GM23248 (cell line): ENCODE measurements at places on chromosomes 4 and X. TPM values are rescaled to one million over a fixed set of nuclear protein-coding genes. Genes with fewer than 3 reads are reported as not detected.

DNA sequence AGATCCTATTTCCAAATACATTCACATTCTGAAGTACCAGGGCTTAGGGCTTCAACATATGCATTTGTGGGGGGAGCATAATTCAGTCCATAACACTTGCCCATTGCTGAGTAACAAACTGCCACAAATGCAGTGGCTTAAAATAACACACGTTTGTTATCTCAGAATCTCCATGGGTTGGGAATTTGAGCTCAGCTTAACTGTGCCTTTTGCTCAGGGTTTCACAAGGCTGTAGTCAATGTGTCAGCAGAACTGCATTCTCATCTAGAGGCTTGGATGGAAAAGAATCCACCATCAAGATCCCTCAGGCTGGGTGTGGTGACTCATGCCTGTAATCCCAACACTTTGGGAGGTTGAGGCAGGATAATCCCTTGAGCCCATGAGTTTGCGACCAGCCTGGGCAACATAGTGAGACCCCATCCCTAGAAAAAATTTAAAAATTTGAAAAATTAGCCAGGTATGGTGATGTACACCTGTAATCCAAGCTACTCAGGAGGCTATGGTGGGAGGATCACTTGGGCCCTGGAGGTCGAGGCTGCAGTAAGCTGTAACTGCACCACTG lies 25.8 kb upstream of the TBL1X start:
- DNase-seq: peak; percentile 23

GRCh38 chr4:74950200-74950599 lies 17.3 kb downstream of the PARM1 start:
- no peak for DNase-seq

- no peak for DNase-seq
Measured at GRCh38 chrX:72409993-72410392, 104.3 kb upstream of the CITED1 start.

DNA sequence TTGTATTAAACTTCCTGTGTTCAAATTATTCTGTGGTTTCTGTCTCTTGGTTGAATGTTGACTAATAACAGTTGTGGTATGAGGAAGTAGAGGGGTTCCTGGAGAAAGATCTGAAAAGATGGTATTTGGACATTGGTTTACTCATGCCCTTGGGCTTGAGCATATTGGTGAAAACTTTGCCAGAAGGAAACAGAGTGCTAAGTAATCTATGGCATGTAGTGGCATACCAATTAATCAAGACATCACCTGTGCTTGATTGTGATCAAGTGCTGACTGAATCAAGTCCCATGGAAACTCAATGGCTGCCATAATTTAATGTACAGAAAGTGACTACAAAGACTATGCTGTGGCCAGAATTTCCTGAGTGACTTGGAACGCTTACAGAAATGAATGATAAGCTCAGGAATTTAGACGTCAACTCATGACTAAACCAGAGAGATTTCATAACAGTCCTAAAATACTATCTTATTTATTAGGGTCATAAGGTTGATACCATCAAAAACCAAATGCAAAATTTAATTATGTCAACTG lies 2062.9 kb downstream of the ARAP2 start:
- DNase-seq: peak; percentile 92

DNA sequence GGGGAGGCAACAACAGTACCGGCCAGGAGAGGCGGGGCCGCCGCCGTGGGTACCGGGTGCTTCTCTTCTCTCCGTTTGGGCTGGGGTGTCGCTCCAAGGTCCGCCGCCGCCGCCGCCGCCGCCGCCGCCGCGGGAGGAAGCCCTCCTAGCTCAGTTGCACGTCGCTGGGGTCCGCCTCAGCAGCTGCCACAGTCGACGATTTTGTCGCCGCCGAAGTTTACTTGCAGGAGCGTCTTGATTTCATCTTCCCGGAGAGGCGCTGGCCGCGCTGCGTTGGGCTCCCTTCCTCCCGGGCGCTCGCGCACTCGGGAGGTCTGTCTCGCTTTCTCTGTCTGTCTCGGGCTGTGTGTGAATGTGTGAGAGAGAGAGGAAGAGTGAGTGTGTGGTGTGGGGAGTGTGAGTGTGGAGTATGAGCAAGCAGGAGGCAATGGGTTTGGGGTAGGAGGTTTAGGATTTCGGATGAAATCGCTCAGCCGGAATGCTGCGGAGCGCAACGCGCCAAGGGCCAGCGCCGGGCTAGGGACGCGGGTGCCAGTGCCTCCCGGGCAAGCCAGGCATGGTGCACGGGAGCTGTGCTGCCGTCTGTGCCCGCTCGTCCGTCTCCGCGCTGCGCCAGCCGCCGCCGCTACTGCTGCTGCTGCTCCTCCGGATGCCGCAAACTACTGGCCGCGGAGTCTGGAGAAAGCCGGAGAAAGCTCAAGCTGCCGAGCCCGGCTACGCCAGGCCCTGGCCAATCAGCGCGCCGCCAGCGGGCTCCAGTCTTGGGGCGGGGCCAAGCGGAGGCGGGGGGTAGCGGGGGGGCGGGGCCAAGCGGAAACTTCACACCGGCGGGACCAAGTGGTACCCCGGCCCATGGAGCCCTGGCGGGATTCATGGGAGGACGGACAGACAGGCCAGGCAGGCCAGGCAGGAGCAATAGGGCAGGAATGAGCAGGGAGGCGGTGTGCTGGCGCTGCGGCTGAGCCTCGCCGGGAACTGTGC lies at the start of gene PCDH19:
PCDH19 (minus strand) TSS at position 664 of the 981 bp plus-strand sequence. CDS start 1,676 bp downstream, outside the sequence.
- peak; percentile 72 for DNase-seq

- no peak for DNase-seq
Measured at GRCh38 chr4:1305781-1306455, 16.2 kb downstream of the MAEA start.

DNA sequence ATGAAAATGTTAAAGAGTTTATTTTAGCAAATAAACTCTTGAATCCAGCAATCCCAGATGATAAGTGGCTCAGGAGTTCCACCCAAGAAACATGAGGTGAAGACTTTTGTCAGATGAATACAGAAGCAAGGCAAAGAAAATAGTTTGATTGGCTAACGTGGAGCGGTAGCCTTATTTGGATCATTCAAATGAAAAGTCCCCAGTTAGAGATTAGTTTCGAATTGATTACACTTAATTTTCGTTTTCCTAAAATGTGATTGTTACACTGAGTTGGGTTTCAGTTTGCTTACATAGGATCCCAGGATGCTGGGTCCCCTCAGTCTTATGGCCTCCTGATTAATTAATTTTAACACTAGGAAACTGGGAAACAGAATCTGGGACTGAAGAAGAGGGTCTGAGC lies 76.4 kb upstream of the RPA4 start:
- no peak for DNase-seq

GRCh38 chr4:111154934-111155333 lies 532.1 kb upstream of the PITX2 start:
- no peak for DNase-seq

GRCh38 chrX:50579955-50580354 lies 109.3 kb upstream of the DGKK start:
- peak; percentile 53 for DNase-seq

DNA sequence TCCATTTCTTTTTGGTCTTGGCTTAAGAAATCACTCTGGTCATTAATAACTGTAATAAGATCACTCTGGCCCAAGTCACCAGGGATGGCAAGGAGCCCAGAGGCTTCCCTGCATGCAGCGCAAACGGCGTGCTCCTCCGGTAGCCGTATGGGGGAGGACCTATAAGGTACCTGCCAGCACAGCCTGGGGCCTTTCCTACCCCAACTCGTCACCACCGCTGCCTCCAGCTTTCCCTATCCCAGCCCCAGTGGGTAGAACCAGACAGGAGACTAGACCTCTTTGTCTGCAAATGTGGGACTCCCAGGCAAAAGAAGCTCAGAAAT lies 25.9 kb downstream of the HAND2 start:
- DNase-seq: no peak

DNA sequence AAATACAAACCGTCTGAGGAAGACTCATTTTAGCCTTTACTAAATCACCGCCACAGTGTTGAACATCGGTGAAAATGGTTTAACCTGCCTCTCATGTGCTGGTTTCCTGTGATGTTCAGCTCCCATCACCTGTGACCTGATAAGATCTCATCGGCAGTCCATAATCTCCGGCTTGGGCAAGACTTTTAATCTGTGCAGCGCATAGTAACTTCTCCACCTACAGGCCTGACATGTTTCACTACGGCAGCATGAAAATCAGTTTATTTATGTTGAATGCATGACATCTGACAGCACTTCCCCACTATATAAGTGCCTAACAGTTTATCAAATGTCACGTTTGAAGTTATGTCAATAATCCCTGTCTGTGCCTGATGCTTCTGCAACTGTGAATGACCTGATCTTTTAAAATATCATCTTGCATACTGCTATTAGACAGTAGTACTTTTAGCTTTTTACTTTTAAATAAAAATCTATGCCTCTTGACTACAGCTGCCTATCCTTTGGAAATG lies 1919.8 kb upstream of the AGA start:
- no peak for DNase-seq

DNA sequence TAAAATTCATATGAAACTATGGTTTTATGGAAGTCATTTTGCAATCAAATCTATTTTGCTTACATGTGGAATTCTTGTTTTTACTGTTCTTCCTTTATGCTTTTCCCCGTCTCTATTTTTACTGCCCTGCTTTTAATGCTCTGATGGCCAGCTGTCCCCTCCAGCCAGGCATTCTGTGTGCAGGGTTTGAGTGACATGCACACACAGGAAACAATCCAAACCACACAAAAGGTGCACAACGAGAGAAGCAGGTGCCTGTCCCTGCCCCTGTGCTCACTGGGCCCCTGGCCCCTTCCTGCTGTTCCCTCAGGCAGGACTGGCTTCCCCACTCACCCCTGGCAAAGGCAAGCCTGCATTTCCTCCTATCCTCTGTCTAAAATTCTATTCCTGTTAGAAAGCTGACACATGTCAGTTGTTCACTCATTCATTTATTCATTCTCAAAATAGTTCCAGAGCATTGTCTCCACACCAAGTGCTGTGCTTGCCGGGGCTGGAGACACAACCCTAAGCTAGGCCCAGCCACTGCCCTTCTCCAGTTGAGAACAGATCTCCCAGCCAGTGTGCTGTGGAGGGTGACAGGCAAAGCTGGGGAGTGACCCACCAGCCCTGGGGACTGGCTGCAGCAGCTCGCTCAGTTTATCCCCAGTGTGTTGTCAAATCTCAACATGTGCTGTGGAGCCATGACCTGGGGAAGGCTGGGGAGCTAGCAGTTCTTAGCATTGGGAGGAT lies 346.3 kb downstream of the FBXW7 start:
- DNase-seq: no peak

DNA sequence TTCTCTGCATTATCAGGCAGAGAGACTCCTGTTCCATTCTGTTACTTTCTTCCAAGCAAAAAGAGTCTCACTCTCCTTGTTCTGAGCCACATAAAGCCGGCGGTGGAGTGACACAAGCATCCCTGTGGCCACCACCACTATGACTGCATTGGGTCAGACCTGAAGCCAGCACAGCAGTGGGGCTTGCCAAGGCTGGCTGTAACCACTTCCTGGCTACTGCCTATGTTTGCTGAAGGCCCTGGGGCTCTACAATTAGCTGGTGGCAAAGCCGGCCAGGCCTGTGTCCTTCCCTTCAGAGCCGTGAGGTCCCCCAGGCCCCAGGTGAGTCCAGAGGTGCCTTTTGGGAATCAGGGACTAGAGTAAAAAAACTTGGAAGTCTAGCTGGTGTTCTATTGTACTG lies 31.8 kb downstream of the PLAC8 start:
- DNase-seq: peak; percentile 13

GRCh38 chr4:118991686-118992085 lies 103.0 kb downstream of the SYNPO2 start:
- no peak for DNase-seq

DNA sequence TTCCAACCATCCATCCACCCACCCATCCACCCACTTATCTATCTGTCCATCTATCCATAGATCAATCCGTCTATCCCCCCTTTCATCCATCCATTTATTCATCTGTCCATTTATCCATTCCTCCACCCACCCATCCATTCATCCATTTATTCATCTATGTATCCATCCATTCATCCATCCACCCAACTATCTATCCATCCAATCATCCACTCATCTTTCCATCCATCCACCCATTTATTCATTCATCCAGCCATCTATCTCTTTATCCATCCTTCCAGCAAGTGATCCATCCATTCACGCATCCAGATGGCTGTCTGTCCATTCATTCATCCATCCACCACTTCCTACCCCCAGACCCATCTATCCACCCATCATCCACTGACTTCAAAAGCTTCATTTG lies 84.0 kb upstream of the CD99 start:
- no peak for DNase-seq

DNA sequence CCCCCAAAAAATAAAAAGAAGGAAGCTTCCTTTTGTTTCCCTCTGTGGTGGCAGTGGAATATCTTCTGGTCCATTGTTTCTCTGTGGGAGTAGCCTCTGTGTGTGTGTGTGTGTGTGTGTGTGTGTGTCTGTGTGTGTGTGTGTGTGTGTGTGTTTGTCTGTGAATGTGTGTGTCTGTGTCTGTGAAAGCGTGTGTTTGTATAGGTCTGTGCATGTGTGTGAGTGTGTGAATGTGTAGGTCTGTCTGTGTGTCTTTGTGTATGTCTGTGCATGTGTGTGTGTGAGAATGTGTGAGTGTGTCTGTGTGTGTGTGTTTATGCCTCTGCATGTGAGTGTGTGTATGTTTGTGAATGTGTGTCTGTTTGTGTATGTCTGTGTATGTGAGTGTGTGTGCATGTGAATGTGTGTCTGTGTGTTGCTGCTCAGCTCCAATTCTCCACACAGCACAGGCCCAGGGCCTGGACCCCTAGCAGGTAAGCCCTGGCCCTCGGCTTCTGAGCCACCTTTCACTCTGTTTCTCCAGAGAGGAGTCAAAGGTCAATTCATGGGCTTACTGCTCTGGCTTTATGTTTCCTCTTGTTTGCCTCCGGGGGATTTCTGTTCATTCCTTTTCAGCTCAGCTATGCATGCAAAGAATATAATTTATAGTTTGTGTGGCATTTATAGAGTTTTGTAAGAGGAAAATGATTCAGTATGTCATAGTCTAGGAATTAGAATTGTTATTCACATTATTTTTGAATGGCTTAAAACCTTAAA lies 89.8 kb downstream of the UCHL1 start:
- DNase-seq: peak; percentile 36

GRCh38 chr4:113701169-113701568 lies 60.4 kb downstream of the CAMK2D start:
- DNase-seq: no peak

DNA sequence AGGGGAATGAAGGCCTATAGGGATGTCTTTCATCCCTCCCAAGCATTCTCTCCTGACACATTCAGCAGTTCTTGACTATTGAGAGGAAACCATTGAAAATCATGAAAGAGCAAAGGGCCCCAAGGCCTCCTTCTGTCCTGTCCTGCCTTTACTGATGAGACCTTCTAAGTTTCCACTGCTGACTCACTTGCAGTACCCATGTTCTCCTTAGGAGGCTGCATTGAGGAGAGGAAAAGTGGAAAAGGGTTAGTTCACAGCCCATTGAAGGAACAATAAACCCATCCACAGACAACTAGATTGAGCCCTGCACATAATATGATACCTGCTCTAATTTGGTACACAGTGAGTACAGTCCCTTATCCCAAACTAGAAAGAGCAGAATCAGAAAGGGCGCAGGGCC lies 115.1 kb upstream of the PNPLA4 start:
- DNase-seq: no peak

Gene PCDH10
- total RNA-seq: 0.11 TPM in 1 of 2 replicates, not detected in the other

Gene RRH
- total RNA-seq: 0.13 TPM in 1 of 2 replicates, not detected in the other

Gene HS6ST2
- not detected in 2 replicates for total RNA-seq

Gene YIPF7
- total RNA-seq: not detected in 2 replicates

Gene IRS4
- not detected in 2 replicates for total RNA-seq

Gene S100G
- total RNA-seq: not detected in 2 replicates

Gene TCP11X2
- total RNA-seq: not detected in 2 replicates

Gene ELF4
- 16.5 and 19.2 TPM in 2 replicates for total RNA-seq

Gene TENM3
- 8.1 and 16.3 TPM in 2 replicates for total RNA-seq

Gene NPY1R
- total RNA-seq: not detected in 2 replicates

Gene REPS2
- total RNA-seq: 0.11 TPM in 1 of 2 replicates, not detected in the other
